ENCODE measurements at places on chromosomes 3 and 15.

DNA sequence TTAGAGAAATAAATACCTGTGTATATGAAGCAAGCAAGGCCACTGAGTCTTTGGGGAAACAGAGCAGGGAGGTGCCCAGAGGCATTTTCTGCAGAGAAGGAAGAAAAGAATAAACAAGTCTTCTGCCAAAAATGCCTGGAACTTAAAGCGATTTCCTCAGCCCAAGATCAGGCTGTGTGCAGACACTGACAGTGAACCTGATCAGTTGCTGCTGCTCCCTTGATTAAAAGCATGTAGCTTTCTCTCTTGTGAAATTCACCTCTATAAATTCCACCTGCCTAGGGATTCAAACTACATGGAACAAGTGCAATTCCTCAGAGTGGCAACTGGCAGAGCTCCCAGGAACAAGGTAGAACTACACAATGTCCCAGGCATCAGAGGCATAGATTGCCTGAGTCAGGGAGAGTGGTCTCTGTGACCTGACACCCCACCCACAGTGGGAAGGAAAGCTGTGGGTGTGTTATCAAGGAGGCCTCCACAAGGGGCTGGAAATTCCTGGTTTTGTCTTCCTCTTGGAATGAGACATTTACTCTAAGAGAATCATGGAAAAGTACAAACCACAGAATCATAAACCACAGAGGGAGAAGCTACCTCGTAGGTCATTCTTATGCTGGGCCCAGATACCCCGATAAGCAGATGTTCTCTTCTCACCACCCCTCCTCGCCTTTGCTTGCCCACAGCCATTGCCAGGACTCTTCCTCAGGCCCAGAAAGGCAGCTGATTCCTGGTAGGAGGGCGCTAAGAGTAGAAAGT lies 1.8 kb upstream of the ZBTB38 start:
- DNase-seq: no peak

DNA sequence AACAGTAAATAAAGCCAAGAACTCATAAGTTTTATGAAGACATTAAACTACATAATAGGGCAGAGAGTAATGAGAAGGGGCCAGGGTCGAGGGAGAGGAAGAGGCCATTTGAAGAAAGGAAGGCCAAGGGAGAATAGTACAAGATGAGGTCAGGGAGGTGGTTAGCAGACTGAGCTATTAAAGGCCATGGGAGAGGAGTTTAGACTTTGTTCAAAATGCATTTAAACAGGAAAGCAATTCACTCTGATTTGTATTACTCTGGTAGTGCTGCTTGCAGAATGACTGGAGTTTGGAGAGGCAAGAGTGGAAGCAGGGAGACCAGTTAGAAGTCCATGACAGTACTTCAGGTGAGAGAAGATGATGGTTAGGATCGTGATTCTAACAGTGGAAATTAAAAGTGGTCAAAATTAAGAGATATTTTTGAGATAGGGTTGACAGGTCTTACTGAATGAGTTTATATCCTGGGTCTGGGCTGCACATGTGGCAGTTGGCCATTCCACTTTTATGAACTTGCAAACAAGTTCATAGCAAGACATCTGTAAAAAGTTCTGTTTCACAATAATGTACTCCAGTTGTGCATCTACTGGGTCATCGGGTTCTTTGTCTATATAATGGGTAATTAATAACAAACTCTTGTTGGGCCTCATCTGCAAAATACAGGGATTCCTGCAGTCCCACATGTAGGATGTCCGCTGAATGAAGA lies 16.3 kb downstream of the PPP2R3A start:
- no peak for DNase-seq

DNA sequence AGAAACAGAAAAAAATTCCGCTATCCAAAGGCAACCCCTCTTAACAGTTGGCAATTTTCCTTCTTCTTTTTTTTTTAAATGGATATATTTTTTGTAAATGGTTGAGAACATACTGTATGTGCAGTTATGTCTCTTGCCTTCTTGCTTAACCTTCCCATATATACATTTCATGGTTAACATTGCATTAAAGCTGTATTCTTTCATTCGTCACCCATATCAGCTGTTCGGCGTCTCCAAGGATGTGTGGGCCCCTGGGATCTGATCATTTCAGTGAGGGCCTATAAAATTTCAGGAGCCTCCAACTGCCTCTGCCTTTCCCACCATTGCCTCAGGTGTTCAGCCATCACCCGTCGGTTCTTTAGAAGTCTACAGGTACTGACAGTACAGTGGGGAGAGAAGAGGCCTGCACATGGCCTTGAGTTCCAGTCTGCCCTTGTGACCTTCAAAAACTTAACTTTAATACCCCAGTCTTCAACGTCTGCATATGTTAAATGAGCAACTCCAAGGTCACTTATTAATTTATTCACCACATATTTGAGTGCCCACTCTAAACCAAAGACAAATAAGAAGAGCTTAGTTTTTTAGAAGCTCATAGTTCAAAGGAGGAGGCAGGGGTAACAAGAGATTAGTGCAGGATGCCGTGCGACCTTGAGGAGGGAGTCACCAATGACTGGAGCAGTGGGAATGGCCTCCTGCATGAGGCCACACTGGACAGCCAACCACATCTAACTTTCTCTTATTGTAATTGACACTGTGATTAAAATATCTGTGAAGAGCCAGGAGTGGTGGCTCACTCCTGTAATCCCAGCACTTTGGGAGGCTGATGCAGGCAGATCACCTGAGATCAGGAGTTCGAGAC lies 6.9 kb downstream of the ST6GAL1 start:
- DNase-seq: no peak

DNA sequence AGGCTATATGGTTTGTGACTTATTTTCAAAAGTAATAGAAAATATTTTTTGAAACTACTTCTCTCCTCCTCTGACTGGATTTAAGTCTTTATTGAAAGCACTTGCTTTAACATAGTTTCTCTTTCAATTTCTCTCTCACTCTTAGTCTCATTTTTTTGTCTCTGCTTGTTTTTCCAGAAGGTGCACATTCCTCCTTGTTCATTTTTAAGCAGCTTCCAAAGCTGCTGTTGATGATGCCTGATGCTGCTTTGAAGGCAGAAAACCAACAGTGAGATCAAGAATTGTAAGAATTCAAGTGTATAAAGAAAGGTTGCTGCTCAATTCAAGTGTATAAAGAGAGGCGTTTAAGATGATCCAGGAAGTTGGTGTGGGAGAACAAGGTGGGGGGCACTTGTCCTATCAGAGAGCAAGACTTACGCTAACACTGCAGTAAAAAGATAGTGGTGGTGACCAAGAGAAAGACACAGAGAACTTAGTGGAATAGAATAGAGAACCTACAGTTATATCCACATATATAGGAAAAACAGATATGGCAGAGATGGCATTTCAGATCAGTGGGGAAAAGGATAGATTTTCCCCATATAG lies 12.1 kb downstream of the NR2C2 start:
- DNase-seq: no peak

- no peak for DNase-seq
These were observed 49.6 kb downstream of the ULK4 start for GRCh38 chr3:41912280-41912679.

DNA sequence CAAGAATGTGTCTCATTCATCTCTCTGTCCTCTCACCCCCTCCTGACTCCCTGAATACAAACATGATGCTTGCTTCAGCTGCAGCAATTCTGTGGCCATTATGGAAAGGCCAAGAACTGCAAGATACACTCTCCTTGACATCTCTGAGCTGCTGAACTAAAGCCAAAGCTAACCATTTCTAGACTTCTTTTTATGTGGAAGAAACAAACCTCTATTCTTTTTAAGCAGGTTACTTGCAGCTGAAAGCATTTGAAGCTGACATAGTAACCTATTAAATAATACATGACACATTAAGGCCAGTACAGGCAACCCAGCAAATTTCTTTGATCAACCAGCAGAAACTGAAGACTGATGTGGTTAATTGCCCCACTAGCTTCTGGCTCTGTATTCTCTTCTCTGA lies 17.5 kb downstream of the FHIT start:
- no peak for DNase-seq

DNA sequence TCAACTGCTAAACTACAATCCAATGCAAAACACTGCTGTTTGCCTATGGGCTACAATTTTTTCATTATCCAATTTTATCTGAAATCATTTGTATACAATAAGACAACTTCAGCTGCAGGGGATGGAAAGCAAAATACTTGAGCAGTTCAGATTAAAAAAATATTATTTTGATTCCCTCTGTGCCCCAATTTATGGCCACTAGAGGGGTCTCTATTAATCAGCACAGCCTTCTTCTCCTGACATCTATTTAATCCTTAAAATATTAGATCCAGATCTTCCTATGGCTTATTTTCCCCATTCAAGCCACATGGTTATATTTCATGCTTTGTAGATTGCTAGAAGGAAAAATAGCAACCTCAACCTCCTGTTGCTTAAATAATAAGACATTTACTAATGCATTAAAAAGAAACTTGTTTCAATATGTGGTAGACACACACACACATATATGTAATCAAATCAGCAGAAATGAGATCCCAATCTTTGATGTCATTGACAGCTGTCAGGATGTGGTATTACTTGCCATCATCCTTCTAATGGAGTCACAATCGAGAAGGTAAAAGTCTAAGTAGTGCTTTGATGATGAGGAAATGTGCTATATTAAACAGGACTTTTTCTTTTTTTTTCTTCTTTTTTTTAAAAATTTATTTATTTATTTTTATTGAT lies 104.2 kb downstream of the P2RY1 start:
- DNase-seq: no peak

- DNase-seq: no peak
These were observed 152.1 kb upstream of the THRB start for GRCh38 chr3:24646790-24647189.

- no peak for DNase-seq
These were observed 106.5 kb upstream of the SLC4A7 start for GRCh38 chr3:27590437-27591298.

GRCh38 chr15:56042031-56042430 lies 48.6 kb upstream of the NEDD4 start:
- no peak for DNase-seq
